Erythroblast (primary cell): ENCODE measurements at places on chromosomes 4 and X.

DNA sequence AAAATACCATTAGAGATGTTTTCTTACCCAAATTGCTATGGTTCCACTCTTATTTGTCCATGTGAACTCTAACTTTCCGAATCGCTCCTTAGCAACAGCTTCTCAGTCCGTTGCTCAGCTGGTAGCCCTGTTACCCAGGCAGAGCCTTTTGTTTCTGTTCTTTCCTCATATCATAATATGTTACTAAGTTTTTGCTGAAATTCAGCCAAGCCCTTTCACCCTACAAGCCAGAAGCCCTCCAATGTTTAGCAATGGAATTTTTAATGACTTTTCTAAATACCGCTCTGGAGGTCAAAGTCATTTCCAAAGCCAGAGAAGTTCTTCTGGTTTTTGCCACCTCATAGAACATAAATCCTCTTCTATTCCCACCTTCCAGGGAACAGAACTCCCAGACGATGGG, 1029.5 kb downstream of the C4orf33 start:
- no peak for DNase-seq

DNA sequence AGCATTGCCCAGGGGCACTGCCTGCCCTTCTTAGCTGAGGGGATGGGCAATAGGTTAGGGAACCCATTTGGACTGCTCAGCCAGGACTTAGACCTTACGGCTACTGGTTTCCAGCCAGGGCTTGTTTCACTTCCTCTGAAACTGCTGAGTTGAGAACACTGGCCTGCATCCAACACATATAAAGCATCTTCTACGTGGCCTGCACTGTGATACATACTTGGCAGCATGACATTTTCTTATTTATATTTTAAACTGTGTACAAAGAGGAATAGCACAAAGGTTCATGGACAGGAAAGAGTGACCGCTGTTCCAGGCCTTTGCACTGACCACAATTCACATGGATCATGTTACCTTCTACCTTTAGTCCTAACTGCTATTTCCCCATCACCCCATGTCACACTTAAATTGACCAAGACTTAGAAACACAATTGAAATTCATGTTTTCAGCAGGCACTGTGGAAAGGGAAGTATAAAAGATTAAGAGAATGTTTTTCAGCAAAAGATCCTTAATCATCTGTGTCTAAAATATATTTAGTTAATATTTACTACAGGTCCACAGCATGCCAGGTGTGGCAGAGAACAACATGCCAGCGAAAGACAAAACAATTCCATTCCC, 43.7 kb downstream of the NLGN4X start:
- DNase-seq = no peak

DNA sequence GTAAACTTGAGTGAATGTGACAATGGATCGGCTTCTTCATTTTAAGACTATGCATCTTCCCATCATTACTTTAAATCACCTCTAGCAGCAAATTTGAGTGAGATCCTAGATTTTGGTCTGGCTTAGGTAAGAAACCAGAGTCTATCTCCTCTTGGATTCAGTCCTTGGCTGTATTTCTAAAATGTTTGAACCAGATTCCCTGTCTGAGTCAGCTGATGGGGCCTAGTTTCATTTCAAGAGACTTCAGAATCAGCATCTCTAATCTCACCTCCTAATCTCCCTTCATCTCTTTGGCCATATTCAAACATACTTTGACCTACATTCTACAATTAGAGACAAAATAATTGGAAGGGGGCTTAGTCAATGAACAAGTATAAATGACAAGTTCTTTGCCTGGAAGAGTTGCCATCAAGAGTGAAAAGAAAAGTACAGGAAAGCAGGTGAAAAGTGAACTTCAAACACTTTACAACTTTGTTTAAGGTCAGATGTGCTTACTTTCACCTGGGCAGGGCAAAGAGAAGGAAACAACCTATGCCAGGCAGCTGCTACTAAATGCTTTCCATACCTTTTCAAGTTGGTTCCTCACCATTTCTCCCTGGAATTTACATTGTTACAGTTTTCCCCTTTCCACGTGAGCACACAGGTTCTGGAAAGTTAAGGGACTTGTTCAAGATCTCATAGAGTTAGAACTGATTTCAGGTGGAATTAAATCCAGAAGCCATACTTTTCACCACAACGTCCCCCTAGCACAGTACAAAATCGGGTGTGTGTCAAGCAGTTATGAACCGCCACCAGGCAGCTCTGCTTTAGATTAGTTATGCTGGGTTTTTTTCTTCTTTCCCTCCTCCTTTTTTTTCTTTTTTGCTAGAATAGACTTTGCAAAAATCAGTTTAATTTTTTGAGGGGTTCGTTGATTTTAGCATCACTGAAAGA, 30.7 kb upstream of the PITX2 start:
- no peak for DNase-seq

GRCh38 chrX:84186603-84187532, 1.1 kb downstream of the RPS6KA6 start:
- DNase-seq = no peak

DNA sequence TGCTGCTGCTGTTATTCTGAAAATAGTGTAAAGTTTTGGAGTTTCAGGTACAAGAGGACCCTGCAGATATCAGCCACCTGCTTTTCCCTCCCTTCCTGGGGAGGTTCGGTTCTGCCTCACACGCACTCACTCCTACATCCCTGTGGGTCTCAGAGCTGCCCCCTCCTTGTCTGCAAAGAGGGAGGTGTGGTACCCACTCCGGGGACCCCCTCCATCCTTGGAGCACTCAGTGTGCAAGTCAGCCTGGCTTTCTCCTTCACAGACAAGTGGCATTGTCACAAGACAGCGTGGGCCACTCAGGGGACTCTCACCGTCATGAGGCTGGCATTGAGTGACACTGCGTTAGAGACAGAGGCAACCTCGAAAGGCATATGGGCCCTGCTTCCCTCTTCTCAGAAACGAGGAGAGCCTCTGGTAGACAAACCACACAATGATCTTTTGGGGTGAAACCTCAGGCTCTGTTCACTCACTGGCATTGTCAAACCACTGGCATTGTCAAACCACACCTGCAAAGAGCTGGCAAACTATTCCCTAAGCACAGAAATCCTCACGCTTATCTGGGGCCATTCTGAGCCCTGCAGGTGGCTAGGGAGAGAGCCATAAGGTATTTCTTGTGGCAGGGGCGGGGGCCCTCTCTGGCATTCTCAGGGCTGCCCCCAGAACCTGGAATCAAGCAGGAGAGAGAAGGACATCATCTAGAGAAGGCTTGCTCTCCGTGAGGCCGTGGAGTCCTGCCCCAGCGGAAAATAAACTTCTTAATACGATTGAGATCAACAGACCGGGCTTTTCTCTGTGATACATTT, 285.0 kb downstream of the SHOX start:
- DNase-seq = no peak

DNA sequence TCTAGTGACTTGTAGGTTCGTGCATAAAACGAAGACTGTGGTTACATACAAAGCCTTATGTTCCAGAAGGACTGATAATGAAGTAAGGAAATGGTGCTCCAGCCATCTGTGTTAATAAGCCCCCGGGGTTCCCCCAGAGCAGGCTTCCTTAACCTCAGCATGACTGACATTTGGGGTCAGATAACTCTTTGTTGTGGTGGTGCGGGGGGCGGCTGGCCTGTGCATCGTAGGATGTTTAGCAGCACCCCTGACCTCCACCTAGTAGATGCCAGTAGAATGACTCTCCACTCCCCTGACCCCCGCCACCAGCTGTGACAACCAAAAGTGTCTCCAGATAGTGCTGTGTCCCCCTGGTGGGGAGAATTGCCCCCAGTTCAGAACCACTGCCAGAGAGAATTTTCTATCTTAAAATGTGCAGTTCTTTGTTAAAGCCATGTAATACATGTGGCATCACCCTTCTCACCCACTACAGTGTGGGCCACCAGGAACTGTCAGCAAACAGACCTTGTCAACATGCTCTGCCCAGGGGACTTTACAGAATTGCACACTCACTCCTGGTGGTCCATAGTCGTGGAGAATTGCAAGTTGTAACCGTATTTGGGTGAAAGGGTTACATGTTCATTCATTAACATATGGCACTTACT, 7.5 kb downstream of the SH3KBP1 start:
- DNase-seq = no peak

- DNase-seq = no peak
Observed at GRCh38 chr4:31737419-31737818, 1017.2 kb downstream of the PCDH7 start.

DNA sequence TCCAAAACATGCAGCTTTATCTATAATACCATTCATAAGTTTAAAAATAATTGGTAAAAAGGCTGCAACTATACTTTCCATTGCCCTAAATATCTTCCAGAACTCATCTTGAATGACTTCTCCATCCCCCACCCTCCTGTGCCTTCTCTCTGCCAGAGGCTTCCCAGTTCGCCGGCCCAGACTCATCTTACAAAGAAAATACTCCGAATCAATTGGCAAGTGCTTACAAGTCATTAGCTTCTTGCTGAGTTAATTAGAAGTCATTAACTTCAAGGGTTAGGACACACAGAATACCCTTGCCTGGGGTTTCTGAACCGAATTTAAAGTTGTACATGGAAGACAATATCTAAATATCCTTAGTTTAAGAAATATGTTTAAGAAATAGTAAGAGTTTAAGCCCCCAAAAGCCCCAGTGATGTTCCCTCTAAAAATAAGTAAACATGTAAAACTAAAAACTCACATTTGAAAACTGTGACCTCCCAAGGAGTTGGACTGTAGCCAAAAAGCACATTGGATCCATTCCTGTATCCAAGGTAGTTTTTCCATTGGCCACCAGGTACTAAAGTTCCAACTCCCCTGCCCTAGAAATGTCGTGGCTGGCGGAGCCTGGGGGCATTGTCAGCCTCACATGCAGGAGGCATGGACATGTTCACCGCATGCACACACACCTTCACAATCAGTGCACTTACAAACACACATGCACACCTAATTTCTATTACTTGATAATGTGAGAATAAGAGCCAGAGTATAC, 535.2 kb upstream of the FAT1 start:
- no peak for DNase-seq

DNA sequence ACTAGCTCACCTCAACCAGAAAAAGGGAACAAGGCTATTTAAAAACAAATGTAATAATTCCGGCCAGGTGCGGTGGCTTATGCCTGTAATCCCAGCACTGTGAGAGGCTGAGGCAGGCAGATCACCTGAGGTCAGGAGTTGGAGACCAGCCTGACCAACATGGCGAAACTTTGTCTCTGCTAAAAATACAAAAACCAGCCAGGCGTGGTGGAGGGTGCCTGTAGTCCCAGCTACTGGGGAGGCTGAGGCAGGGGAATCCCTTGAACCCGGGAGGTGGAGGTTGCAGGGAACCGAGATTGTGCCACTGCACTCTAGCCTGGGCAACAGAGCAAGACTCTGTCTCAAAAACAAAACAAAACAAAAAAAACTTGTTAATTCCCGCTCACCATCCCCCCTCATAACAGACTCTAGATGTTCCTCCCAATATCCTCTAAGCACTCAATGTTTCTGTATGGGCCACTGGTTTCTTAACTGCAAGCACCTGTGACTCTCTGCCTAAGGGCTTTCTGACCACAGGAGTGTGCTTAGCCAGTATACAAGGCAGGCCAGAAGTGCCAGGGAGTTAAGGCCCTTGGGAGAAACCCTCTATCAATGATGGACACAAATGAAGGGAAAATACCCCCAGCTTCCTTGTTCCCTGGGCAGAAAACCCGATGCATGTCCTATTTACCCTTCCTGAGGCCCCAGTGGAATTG, 21.0 kb upstream of the THOC2 start:
- no peak for DNase-seq

DNA sequence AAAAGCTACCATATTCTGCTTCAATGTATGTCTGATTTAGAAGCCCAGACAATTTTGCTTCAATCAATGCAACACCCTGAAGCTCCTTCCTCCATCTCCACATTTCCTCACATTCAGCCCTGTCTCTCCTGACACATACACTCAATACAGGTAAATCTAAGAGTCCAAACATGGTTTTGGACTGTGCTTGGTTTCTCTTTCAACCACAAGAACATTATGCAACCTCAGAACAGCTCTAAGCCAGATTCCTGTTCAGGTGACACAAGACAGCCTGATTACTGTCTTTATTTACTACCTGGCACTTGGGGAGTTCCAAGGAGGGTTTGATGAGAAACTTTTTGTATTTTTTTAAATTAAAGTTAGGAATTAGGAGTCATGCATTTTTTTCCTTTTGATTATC, 307.5 kb upstream of the SLIT2 start:
- DNase-seq = no peak
